ENCODE measurements at places on chromosomes 16 and 17.
A peak's percentile ranks its signal among the peaks of the same experiment; 100 is the strongest.

- no peak for DNase-seq
Measured at GRCh38 chr17:18950944-18951905, 740 bp upstream of the SLC5A10 start.

- DNase-seq, result no peak
Measured at GRCh38 chr17:57465610-57466009, 209.3 kb downstream of the MSI2 start.

GRCh38 chr17:28726226-28726626 is at the start of gene TLCD1:
TSS of gene TLCD1 (minus strand) at chr17:28726233. CDS start at chr17:28726097, 136 bp downstream.
- DNase-seq, result peak; percentile 67

DNA sequence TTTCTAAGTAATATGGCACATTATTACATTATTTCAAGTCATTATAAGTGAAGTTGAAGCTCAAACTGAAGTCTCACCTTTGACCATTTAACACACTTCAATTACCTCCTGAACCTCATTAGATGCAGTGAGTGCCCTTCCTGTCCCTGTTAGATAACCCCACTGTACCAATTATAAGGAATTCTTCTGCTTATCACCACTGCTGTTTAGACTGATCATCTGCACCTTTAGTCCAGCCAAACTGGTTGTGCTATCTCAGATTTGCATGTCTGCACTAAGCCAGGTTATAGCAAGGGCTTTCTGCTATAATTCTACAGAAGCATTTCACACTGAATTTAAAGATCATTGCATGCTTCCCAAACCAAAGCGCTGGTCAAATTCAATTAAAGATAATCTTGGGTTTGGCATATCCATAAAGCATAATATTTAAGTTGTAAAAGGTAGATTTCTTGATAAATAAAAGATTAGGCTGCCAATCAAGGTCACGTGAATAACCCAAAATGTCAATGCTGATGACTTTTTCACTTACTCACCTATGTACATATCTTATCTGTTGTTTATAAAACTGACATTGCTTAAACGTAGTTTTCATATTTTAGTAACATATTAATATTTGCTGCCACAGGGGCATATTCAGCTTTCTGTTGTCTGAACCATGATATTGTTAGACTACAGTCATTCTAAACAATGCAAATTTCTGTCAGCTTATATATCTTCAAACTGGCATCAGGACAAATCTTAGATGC is 11.9 kb downstream of the ITFG1 start:
- no peak for DNase-seq

GRCh38 chr16:67000384-67001351 is 12.3 kb downstream of the CES4A start:
- peak; percentile 27 for DNase-seq

DNA sequence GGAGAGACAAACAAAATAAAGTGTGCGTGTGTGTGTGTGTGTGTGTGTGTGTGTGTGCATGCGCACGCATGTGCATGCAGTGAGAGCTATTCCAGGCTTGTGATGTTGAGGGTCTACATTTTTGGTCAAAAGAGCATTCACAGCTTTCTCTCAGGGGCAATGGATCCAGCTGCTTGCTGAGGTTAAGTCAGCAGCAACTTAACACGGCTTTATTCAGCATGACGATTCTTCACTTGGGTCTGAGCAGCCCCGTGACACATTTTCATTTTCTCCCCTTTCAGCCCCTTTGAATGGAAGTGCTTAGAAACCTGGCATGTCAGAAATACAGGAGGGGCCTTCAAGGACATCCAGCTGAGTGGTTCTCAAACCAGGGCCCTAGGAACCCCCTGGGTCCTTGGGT is 66.4 kb upstream of the MED9 start:
- no peak for DNase-seq

GRCh38 chr16:73887911-73888310 is 408.7 kb upstream of the PSMD7 start:
- DNase-seq, result no peak

DNA sequence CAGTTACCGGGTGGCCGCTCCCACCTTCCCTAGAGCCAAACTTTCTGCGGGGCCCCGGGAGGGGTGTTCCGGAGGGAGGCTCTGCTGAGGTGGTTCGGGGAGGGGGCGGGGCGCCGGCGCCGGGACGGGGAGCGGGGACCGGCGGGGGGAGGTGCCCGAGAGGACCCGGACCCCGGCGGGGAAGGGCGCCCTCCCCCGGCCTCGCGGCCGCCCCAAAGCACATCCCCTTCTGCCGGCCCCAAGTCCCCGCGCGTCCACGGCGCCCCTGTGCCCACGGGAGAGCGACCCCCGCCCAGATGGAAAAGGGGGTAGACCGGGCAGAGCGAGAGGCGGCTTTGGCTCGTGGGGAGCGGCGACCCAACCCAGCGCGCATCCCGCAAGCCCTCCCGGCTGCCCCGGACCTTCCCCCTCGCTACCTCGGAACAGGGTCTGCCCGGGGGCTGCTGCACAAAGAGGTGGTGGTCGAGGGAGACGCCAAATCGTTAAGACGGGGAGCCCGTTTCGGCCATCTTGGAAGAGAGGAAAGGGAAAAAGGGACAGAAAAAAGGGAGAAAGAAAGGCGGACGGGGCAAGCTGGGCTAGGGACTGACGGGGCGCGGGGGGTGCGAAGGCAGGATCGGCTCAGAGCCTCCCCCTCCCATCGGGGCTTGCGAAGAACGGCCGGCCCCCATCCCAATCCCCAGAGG is 530 bp downstream of the PCGF2 start:
- peak; percentile 41 for DNase-seq

DNA sequence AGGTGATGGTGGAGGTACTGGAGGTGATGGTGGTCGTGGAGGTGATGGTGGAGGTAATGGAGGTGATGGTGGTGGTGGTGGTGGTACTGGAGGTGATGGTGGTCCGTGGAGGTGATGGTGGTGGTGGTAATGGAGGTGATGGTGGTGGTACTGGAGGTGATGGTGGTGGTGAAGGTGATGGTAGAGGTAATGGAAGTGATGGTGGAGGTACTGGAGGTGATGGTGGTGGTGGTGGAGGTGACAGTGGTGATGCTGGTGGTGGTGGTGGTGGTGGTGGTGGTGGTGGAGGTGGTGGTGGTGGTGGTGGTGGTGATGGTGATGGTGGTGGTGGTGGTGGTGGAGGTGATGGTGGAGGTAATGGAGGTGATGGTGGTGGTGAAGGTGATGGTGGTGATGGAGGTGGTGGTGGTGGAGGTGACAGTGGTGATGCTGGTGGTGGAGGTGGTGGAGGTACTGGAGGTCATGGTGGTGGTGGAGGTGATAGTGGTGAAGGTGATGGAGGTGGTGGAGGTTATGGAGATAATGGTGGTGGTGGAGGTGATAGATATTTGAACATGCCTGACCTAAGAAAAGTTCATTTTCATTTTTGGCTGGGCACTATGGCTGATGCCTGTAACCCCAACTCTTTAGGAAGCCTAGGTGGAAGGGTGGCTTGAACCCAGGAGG is 55.0 kb downstream of the RNF213 start:
- DNase-seq, result no peak

GRCh38 chr17:18319604-18320256 is 4.6 kb downstream of the SMCR8 start:
- DNase-seq, result peak; percentile 37

DNA sequence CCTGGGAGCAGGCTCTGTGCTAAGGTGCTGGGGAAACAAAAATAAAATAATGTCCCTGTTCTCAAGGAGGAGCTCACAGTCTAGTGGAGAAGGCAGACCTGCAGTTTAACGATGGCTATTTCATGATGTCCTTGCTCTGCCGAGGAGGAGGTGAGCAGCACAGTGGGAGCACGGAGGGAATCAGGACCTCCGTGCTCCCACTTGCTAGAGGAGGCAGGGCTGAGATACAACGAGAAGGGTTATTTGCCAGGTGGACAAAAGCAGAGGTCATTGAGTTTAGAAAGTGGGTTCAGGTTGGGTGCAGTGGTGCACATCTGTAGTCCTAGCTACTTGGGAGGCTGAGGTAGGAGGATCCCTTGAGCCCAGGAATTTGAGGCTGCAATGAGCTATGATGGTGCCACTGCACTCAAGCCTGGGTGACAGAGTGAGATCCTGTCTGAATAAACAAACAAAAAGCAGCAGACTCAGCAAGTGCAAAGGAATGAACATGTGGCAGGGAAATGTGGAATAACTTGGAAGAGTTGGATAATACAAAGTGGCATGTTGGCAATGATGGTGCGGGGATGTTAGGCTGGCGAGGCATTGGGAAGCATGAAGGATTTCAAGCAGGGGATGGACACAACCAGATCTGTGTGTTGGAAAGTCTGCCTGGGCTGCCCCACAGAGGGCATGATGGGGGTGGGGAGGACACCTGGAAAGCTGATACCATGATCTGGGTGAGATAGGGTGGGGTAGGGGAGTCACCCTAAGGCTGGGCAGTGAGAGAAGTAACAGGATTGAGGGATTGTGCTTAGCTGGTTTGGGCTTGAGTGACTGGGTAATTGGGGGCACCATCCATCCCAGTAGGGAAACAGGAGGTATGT is 12.8 kb upstream of the TNS4 start:
- DNase-seq, result no peak

DNA sequence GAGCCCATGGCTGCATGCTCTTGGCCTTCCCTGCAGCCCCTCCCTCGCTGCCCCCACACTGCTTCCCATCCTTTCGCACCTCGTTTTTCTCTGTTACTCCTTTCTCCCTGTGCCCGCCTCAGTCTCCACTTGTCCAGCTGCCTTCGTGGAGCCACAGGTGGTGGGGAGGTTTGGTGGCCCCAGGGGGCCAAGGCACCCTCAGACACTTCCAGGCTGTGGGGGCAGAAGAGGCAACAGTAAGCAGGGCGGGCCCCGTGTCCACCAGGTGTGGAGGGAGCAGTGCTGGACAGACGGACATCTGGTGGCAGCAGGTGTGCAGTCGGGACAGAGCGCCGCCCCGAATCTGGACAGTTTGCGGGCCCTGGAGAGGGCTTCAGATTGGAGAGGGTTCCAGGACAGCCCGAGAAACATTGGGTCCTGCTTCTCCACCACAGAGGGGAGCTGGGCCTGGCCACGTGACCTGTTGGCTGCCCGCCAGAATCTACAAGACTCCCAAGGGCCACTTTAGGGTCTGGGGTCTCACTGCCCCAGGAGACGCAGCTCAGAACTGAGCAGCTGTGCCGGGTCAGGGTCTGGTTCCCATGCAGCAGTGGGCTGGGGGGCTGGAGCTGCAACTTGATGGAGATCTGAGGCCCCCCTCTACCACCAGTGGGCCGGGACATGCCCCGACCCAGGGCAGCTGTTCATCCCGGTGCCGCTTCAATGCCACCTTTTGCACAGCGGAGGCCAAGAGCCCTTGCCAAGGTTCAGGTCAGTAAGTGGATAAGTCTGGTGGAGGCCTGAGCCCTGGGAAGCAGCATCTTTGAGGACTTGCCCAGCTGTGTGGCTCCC is 22.8 kb downstream of the BAHCC1 start:
- no peak for DNase-seq

DNA sequence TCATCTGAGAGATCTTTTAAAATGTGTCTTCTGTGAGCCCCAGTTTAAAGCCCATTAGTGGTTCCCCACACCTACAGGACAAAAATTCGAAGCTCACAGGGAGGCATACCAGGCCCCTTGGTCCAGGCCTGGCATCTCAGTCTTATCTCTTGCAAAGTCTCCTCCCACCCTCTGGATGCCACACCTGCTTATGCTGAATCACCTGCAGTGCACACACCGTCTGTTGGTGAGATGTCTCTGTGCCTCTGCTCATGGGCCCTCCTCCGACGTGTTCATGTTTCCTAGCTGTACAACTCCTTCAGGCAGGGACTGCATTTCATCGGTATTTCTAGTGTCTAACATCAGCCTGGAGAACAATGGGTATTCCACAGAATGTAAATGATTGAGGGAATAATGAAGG is 41.6 kb downstream of the RNF157 start:
- DNase-seq, result no peak

DNA sequence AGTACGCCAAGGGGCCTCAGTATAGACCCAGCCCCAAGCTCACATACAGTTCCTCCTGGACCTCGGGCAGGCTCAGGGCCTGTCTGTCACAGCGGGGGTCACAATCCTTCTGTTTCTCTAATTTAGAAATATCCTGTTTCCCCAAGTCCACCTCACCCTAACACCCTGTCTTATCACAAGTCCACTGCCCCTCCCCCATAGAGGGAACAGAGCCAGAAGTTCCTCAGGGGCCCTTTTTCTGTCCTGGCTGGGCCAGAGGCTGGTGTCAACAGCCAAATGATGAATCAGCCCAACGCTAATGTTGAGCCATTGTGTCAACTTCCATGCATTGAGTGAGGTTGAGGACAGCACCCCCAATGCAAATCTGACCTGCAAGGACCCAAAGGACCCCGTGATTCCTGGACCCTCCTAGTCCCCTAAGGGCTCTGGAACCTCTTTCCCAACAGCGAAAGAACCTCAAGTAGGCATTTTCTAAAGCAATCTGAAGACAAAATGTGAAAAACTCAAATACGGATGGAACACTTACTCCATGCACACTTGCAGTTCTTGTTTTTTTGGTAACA is 58.6 kb downstream of the PECAM1 start:
- no peak for DNase-seq

DNA sequence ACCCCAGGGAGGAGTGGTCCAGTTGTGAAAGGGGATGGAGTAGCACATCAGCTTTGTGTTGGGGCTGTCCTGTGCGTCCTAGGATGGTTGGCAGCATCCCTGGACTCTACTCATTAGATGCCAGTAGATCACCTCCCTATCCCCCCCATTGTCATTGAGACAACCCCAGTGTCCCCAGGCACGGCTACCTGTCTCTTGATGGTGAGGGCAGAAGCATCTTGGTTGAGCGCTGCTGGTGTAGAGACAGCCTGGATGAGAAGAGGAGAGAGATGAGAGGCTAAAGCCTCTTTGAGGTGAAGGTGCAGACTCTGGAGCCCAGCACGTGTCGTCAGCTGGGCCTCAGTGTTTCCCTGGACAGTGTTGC is 55.4 kb downstream of the TNFRSF13B start:
- no peak for DNase-seq

- no peak for DNase-seq
Measured at GRCh38 chr17:41654678-41655607, 30.6 kb upstream of the KRT17 start.

DNA sequence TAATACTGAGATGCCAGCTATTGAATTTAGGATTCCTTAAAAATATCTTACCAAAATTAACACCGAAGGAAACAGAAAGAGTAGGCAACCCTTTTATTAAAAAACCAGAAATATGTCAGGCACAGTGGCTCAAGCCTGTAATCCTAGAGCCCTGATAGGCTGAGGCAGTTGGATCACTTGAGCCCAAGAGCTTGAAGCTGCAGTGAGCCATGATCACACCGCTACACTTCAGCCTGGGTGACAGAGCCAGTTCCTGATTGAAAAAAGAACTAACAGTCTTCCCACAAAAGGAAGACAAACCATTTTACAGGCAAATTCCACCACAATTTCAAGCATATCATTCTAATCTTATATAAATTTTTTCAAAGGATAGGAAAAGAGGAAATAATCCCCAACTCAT is 15.6 kb downstream of the SLFN12 start:
- DNase-seq, result no peak

- peak; percentile 23 for DNase-seq
Measured at GRCh38 chr17:71251951-71252350, 868.9 kb upstream of the SOX9 start.

- DNase-seq, result no peak
Measured at GRCh38 chr16:14640538-14640937, 7.8 kb downstream of the BFAR start.

Data from muscle of arm (tissue), 14 donors.